ENCODE measurements at places on chromosomes 5 and 9.
A peak's percentile ranks its signal among the peaks of the same experiment; 100 is the strongest.

DNA sequence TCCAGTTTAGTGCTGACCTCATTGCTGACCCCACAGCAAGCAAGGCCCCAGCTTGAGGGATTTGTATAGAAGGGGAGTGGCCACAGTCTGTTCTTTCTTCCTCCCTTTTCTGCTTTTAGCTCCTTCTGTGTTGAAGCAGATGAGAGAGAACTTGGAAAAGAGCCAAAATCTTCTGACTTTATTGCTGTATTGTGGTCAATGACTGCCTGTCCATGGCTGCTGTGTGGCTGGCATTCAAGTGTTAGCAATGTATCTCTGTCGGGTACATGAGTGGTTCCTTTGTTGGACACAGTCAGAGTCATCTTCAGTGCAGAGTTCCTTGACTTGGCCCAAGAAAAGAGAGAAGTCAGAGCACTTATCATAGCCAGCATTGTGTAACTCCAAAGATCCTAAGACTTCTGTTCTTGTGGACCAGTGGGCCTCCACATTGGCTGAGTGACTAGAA is 154.1 kb downstream of the LRRC70 start:
- DNase-seq: no peak

DNA sequence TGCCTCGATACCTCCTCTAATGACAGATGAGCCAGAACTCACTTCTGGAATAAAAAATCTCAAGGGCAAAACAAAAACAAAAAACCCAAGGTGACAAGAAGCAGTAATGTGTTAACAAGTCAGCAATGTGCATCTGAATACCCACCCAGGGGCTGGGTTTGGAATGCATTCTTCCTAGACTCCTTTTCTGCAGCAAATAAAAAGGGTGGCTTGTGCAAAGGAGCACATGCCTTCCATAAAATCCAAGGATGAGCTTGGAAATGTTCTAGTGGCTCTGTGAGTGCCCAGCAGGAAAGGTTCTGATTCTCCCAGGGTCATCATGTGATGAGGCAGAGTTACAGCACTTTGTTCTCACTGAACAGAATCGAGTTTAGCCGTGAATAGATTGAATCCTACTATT is 599.9 kb downstream of the RAB3C start:
- DNase-seq: no peak

GRCh38 chr5:36180556-36181350 is 28.8 kb downstream of the SKP2 start:
- no peak for DNase-seq

GRCh38 chr5:122947772-122948171 is 88.8 kb downstream of the PPIC start:
- no peak for DNase-seq

GRCh38 chr9:117044241-117044640 is 357.1 kb downstream of the TRIM32 start:
- DNase-seq: no peak

DNA sequence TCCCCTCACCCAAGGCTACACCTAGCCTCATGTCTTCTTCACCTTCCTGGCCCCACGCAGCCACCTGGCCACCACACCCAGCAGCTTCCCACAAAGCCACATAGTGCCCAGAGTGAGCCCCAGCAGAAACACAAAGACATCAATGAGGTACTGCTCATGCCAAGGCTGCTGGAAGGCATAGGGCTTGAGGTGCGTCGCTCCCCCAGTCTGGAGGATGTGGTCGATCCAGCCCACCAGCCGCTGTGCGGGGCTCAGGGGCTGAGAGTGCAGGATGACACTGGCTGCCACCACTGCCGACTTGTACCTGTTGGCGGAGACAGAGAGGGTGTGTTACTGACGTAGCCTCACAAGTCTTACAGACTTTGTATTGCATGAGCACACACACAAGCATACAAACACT is 15.8 kb upstream of the CAPSL start:
- no peak for DNase-seq

DNA sequence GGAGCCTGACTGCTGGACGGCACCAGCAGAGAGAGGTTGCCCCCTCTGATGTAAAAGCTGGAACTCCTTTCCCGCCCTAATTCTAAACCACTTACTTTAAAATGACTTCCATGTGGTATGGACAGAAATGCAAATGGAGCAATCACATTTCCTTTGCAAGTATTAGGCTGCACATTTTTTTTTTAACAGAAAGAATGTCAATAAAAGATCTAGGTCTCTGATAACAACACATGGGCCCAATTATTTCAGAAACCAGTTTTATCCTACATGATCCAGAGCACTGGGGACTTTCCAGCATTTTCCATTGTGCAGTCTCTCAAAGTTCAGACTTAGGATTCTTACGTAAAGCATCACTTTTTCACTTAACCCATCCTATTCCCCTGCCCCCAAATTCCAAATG is 203.7 kb downstream of the NXNL2 start:
- DNase-seq: no peak

DNA sequence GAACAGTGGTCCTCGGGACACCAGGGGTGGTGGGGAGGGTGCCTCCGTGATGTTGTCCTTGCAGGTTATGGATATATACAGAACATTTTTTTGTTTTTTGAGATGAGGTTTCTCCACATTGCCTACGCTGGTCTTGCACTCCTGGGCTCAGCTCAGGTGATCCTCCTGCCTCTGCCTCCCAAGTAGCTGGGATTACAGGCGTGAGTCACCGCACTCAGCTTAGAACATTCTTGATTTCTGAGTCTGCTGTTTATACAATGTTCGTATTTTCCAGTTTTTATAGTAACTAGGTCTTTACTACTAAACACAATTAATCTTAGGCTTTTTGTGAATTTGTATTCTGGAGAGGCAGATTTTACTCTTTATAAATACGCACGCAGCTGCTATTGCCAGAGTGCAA is 6.0 kb downstream of the PMPCA start:
- no peak for DNase-seq

GRCh38 chr9:100959226-100959625 is 69.3 kb upstream of the PLPPR1 start:
- DNase-seq: no peak

- no peak for DNase-seq
Observed at GRCh38 chr9:3677541-3677940, 151.7 kb upstream of the RFX3 start.

DNA sequence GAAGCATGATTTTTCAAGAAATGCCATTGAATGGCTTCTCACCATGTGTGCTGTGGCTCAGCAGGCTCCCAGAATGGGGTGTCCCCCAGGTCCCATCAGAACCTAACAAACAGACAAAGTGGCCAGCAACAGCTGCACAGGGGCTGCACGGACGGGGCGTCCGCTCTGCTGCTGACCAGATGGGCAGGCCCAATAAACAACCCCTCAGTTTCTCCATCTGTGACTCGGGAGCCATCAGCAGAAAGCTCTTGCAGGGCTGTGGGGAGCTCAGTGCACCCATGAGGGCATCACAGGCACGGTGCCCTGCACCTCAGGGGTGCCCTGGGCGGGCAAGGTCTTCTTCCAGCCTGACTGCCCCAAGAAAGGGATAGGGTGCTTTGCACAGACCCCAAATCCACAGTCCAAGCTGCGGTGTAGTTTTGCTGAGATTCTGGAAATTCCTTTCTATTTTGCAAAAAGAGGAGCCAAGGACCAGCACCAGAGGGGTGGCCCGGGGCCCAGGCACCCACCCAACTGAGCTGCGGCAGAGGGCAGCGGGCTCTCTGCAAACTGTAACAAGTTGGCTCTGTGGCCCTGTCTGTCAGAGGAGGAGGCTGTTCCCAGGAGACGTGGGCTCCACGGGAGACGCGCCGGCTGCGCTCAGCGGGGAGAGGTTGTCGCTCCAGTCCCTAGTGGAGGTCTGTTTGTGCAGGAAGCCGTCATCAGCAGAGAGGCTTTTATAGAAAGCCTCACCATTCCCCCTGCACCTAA is 138.7 kb upstream of the PPP1R26 start:
- no peak for DNase-seq

GRCh38 chr5:133113331-133114061 is 61.7 kb downstream of the HSPA4 start:
- no peak for DNase-seq

DNA sequence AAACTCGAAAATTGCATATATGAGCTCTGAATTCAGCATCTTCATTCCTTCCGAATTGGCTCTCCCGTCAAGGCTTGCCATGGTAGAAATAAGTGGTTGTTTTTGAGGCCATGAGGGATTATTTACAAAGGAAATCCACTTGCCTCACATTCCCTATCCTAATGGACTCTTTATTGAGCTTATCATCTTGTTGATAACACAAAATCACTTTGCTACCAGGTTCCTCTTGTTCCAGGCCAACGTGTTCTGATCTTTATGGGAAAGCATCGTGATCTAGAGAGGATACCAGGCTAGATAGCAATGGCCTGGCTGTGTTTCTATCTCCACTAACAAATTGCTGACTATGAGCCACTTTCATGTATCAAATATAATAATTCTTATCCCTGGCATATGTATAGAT is 811.7 kb downstream of the TLR4 start:
- no peak for DNase-seq

GRCh38 chr5:112799661-112800060 is 61.4 kb upstream of the SRP19 start:
- no peak for DNase-seq

- no peak for DNase-seq
Observed at GRCh38 chr9:38620483-38621433, at the start of gene ANKRD18A. ANKRD18A (minus strand) TSS chr9:38620596; CDS start chr9:38620285, 311 bp downstream.

- DNase-seq: no peak
Observed at GRCh38 chr9:136969150-136969549, 8.2 kb upstream of the PTGDS start.

- no peak for DNase-seq
Observed at GRCh38 chr5:58200451-58200850, 259.4 kb downstream of the PLK2 start.

DNA sequence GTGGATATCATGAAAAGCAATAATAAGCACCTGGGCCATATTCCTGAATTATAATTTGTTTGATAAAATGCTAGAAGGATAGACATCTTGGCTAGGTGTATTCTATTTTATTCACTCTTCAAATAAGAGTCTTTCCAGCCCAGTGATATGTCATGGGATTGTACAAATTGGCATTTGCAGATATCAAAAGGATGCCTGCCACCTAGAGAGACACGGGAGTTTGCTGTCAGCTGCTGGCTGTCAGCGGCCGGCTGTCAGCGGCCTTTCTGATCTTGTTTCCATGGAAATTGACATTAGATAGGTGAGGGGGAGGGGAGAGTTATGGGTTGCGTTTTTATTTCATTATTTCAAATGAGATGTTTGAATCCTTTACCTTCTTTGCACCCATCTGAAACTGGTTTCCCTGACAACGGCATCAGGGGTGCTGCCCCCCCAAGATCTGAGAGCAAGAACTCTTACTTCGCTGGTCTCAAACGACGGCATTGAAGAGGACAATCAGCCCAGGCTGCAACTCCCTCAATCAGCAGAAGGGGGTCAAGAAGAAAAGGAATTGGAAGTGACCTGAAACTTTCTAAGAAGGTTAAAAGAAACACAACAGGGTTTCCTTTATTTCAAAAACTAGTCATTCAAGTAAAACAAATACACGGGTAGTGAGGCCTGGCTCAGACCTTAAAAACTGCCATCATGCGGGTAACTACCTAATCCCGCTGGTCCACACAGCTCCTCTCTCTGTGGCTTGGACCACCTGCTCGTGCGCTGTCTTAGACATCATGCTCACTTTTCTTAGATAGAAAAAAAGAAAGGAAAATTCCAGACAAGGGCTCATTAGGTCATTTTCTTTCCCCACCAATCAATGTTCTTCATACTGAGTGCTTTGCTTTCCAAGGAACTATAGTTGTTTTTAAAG is 115.7 kb downstream of the TLE1 start:
- DNase-seq: no peak

- DNase-seq: no peak
Observed at GRCh38 chr5:152329761-152330283, 75.3 kb downstream of the NMUR2 start.

DNA sequence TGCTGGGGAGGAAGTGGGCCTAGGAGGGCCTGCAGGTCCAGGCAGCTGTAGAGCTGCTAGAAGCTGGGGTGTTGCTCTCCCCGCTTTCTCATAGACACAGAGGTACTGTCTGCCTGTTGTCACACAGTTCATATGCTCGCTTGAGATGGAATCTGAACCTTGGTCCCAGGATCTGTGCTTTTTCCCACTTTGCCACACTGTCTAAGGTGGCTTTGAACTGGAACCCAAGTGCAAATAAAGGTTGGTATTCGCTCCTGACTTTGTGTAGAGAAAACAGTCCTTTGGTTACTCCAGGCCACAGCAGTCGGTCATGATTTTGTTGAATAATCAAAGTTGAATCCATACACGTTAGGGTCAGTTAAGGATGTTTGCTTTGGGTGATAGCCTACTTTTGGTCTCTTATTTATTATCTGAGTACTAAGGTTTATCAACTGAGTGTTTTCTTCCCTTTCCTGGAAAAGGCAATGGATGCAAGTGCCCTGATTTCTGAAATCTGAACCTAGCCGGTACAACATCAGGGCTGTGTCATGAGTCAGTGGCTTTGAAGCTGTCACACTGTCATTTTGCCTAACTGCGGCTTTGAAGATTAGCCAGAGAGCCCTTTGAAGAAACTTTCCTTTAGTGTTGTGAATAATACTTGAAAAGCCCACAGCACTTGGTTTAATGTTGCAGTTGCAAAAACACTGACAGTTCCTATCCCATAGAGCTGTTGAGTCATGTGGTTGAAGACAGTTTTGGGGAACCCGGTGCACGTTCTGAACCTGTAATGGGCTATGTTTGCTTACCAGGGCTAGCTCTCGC is 41.3 kb downstream of the HABP4 start:
- no peak for DNase-seq

GRCh38 chr9:133788819-133789717 is 50.9 kb upstream of the SARDH start:
- DNase-seq: no peak

DNA sequence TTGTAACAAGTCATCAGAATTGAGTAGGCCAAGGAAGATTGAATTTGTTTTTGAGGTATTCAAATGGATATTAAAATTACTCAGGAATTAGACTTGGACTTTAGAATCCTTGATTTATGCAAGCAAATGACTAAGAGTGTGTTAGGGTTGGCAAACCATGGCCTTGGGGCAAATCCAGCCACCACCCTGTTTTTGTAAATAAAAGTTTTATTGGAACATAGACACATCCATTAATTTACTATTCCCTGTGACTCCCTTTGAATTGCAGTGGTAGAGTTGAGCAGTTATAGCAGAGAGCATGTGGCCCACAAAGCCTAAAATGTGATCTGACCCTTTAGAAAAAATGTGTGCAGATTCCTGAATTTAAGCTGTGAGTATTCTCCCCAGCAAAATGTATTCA is 115.6 kb downstream of the WDR70 start:
- no peak for DNase-seq

DNA sequence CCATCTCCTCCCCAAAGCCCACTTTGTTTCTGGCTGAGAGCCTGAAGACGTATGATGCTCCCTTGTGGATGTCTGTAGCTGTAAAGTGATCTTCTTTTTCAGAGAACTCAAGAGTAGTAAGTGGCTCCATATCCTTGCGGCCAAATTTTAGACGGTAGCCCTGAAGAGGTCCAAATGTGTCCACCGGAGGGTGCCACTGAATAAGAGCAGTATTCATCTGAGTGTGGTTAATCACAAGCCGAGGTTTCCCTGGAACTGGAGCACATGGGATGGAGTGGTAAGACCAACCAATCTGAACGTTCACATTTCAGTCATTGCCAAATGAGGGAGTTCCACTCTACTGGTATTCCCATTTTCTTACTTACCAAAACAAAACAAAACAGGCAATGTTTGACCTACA is 686.5 kb upstream of the DMAC1 start:
- DNase-seq: no peak

- DNase-seq: peak; percentile 23
Observed at GRCh38 chr5:135565725-135566421, 12.9 kb downstream of the CXCL14 start.

- DNase-seq: no peak
Observed at GRCh38 chr9:113506090-113506589, 42.6 kb downstream of the RGS3 start.
